Activated naive CD8-positive, alpha-beta T cell treated with anti-CD3 and anti-CD28 coated beads, Interleukin-2, amount 50 U/mL, for 24 hours (primary cell): ENCODE measurements at places on chromosomes 12 and 14.
A peak's percentile ranks its signal among the peaks of the same experiment; 100 is the strongest.

GRCh38 chr12:124273630-124274029, 21.3 kb upstream of the RFLNA start:
- no peaks in the 10 kb centered on the region for H3K36me3 ChIP-seq
- no peak overlapping the region for H3K27ac ChIP-seq

DNA sequence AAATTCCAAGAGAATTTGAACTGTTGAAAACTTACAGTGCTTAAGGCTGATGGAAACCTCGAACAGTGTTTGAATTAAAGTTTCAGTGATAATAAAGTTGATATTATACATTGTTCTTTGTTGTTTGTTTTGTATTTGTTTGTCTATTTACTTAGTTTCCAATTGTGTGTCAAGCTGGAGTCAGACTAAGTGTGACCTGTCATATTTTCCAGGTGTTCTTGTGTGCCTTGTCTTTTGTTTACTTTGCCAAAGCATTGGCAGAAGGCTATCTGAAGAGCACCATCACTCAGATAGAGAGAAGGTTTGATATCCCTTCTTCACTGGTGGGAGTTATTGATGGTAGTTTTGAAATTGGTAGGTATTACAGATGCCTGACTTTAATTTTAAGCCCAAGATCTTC, 6.0 kb downstream of the SLCO1C1 start:
- no peaks in the 10 kb centered on the region for H3K4me1 ChIP-seq
- H3K27me3 ChIP-seq: no peaks in the 10 kb centered on the region
- DNase-seq: no peak

- peaks cover 8% of the 10 kb centered on the region for H3K27me3 ChIP-seq
- H3K27ac ChIP-seq: no peak overlapping the region
- no peaks in the 10 kb centered on the region for H3K4me1 ChIP-seq
- no peaks in the 10 kb centered on the region for H3K36me3 ChIP-seq
- DNase-seq: no peak
These were observed 37.0 kb upstream of the EIF5 start for GRCh38 chr14:103296987-103297386.

DNA sequence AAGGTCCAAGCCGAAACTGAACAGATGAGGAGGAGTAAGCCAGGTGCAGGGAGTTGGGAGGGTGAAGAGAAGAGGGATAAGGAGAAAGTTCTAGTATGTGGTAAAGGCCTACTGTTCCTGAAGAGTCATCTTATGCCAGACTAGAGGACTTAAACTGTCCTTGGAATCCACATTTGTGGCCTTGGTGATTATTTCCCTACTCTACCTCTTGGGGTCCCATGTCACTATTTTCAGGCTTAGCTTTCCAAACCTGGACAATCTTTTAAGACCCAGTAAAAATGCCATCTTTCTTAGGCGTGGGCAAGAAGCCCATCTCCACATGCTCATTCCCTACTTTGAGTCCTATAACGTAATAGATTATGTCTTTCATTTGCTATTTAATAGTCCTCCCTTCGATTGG, 40.1 kb upstream of the CRY1 start:
- H3K27ac ChIP-seq: no peak overlapping the region
- H3K4me3 ChIP-seq: no peak overlapping the region
- H3K4me1 ChIP-seq: no peaks in the 10 kb centered on the region

DNA sequence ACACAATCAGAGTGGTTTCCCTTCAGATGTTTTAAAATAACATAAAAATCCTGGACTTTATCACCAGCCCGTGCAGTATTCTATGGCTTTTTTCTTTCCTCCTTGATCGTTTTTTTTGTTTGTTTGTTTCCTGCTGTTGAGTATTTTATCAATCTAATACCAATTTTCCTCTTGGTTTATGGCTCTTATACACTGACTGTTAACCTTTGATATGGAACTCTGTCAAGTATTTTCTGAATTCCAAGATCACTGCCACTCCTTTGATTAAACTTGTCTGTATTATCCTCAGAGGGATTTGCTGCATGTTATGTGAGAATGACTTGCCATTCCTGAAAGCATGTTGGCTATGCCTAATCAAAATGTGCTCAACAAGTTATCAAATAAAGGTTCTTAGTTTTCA, 88.4 kb downstream of the PELI2 start:
- no peak for DNase-seq
- H3K27ac ChIP-seq: no peak overlapping the region

GRCh38 chr14:48936849-48937248, 649.3 kb downstream of the RPS29 start:
- H3K27ac ChIP-seq: no peak overlapping the region
- no peaks in the 10 kb centered on the region for H3K4me1 ChIP-seq
- H3K36me3 ChIP-seq: no peaks in the 10 kb centered on the region
- H3K27me3 ChIP-seq: no peaks in the 10 kb centered on the region
- H3K4me3 ChIP-seq: no peak overlapping the region

- no peaks in the 10 kb centered on the region for H3K36me3 ChIP-seq
- no peaks in the 10 kb centered on the region for H3K4me1 ChIP-seq
- no peaks in the 10 kb centered on the region for H3K27me3 ChIP-seq
- H3K27ac ChIP-seq: no peak overlapping the region
- H3K4me3 ChIP-seq: no peak overlapping the region
These were observed 15.4 kb upstream of the SCAF11 start for GRCh38 chr12:46005823-46006222.

DNA sequence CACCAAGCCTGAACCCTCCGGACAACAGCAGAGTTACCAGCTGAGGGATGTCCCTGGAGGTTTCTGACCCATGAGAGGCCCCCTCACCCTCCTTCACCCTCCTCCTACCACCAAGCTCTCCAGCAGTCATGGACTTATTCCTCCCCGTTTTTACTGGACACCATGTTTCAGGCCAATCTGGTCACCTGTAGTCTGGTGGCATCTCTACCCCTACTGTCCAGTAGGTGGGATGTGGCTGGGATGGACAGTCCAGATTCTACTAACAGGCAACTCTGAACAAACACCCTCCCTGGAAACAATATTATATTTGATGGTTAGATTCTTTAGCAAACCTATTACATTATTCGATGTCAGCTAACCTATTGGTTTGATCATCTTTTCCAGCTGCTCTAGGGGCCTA, 83.2 kb downstream of the SLC38A1 start:
- H3K4me3 ChIP-seq: no peak overlapping the region
- peak overlapping the region; percentile 41 for H3K27ac ChIP-seq
- no peak for DNase-seq
- peaks cover 55% of the 10 kb centered on the region for H3K4me1 ChIP-seq

GRCh38 chr14:34190717-34191116, 239.8 kb upstream of the EGLN3 start:
- H3K27me3 ChIP-seq: no peaks in the 10 kb centered on the region
- no peak overlapping the region for H3K4me3 ChIP-seq
- no peak overlapping the region for H3K27ac ChIP-seq
- no peaks in the 10 kb centered on the region for H3K4me1 ChIP-seq
- no peak for DNase-seq

- H3K36me3 ChIP-seq: no peaks in the 10 kb centered on the region
- DNase-seq: no peak
- H3K4me1 ChIP-seq: peaks cover 3% of the 10 kb centered on the region
- H3K27me3 ChIP-seq: no peaks in the 10 kb centered on the region
- no peak overlapping the region for H3K27ac ChIP-seq
- no peak overlapping the region for H3K4me3 ChIP-seq
These were observed 36.8 kb downstream of the FLVCR2 start for GRCh38 chr14:75615200-75615599.

DNA sequence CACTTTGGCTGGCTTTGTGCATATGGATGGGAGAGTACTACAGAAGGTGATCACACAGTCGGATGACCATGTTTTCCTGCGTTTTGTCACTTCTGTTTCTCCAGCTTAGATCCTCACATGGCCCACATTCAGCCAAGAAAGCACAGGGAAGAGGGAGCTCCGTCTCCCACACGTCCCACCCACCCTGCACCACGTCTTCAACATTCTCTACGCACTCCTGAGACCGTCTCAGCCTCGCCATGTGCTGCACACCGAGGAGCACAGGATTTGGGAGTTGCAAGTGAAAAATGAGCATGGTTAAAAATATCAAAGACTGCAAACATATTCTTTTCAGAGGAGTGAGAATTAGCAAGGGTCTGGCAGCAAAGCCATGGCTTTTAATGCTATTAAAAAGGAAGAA, 122.2 kb downstream of the APAF1 start:
- DNase-seq: no peak
- H3K4me1 ChIP-seq: peaks cover 4% of the 10 kb centered on the region
- H3K27me3 ChIP-seq: peaks cover 3% of the 10 kb centered on the region
- no peaks in the 10 kb centered on the region for H3K36me3 ChIP-seq
- H3K4me3 ChIP-seq: no peak overlapping the region

- H3K4me1 ChIP-seq: no peaks in the 10 kb centered on the region
- no peak overlapping the region for H3K27ac ChIP-seq
- H3K27me3 ChIP-seq: no peaks in the 10 kb centered on the region
These were observed 73.7 kb downstream of the ANKS1B start for GRCh38 chr12:99911081-99911480.

DNA sequence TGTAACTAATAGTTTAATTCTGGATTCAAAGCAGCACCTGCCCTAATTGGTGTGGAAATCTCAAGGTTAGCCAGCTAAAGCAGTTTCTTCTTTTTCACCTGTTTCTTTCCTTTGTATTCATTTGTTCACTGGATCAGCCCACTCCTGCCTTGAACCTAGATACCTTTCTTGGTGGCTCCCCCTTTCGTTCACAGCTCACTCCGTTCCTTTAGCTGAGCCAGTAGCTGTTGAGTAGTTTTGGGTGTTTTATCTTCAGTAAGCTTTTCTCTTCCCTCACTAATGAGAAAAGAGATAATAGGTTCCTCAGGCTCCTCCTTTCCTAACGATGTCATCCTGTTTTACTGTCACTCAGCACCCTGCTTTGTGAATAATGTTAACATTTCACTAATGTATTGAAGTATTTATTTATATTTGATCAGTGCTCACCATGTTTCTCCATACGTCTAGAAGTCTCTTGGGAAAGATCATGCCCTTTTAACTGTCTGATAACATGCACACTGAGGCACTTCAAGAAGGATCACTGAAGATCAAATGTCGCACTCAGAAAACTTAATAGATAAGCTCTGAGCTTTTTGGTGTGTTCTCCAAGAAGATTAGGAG, 121.1 kb downstream of the TGFB3 start:
- H3K4me3 ChIP-seq: no peak overlapping the region
- peak overlapping the region; percentile 1 for H3K27ac ChIP-seq
- H3K36me3 ChIP-seq: peaks cover 3% of the 10 kb centered on the region
- no peak for DNase-seq
- H3K4me1 ChIP-seq: peaks cover 9% of the 10 kb centered on the region
- no peaks in the 10 kb centered on the region for H3K27me3 ChIP-seq

- H3K4me3 ChIP-seq: no peak overlapping the region
- H3K27me3 ChIP-seq: peaks cover 20% of the 10 kb centered on the region
- no peak overlapping the region for H3K27ac ChIP-seq
- peak; percentile 26 for DNase-seq
These were observed 123.0 kb downstream of the SCARB1 start for GRCh38 chr12:124740691-124741137.

DNA sequence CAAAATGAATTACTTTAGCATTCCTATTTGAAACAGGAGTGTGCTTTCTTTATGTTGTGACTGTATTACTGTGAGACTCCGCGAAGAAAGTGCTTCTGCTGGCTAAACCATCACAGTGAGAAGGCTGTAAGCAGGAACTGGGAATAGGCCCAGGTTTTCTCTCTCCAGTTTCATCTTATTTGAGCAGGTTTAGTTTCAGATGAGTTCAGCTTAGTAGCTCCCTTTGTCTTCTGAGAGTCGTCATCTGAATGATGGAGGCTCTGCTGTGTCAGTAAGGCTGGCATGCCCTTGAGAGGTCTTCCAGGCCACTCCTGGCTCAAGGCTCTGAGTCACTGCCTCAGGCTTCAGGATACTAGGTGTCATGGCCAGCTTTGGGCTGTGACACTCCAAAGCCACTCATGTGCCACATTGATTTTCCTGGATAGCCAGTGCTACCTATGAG, 205.6 kb upstream of the RGS6 start:
- H3K4me3 ChIP-seq: no peak overlapping the region
- no peak for DNase-seq
- H3K36me3 ChIP-seq: peaks cover 26% of the 10 kb centered on the region
- no peak overlapping the region for H3K27ac ChIP-seq
- no peaks in the 10 kb centered on the region for H3K27me3 ChIP-seq

GRCh38 chr14:23929822-23930294, 23.7 kb upstream of the DHRS4 start:
- no peak overlapping the region for H3K27ac ChIP-seq
- H3K4me3 ChIP-seq: no peak overlapping the region
- H3K27me3 ChIP-seq: peaks cover 4% of the 10 kb centered on the region
- no peaks in the 10 kb centered on the region for H3K4me1 ChIP-seq
- no peaks in the 10 kb centered on the region for H3K36me3 ChIP-seq
- peak; percentile 91 for DNase-seq

- no peak overlapping the region for H3K27ac ChIP-seq
- peaks cover 9% of the 10 kb centered on the region for H3K4me1 ChIP-seq
- no peak overlapping the region for H3K4me3 ChIP-seq
- H3K27me3 ChIP-seq: peaks cover 3% of the 10 kb centered on the region
These were observed 20.1 kb upstream of the RIN3 start for GRCh38 chr14:92493492-92493891.

DNA sequence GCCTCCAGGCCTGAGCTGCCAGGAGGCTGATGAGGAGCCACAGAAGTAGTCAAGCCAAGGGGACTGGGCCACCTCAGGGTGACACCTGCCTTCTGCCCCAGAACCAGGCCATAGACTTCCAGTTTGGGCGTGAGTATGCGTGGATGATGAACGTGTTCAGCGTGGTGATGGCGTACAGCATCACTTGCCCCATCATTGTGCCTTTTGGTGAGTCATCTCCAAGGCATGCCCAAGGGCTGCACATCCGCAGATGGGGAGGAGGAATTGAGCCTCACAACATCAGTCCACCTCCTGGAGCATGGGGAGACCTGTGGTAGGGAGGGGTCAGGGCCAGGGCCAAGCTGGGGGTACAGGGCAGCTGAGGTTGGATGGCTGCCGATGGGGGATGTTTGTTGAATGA, 22.3 kb downstream of the NGB start:
- no peak overlapping the region for H3K4me3 ChIP-seq
- no peak for DNase-seq
- H3K36me3 ChIP-seq: no peaks in the 10 kb centered on the region

DNA sequence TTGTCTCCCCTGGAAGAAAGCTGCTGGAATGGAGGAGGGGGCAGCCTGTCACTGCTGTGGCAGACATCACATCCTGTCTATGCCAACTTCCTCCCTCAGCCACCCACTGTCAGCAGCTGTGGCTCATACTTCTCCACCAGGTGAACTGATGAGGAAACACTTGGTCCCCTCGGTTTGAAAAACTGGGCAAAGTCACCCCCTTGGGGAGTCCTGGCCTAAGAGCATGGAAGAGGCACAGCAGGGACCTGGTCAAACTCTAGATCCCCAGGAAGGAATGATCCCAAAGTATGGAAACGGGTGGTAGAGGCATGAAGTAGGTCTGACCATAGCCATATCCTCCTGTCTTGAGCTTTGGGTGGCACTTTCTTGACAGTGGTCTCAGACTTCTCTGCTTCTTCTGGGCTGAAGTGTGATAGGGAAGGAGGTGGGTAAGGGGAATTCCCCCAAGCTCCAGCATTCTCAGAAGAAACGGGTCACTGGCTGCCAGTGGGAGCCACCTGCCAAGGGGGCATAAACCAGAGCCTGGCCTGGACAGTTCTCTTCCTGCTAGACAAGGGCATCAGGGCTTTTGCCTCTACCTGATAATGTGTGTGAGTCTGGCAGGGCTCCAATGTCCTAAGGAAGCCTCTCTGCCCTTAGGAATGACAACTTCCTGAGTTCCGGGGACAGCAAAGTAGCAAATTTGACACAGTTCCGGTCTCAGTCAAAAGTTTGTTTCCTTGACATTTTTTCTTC, 36.0 kb downstream of the FMNL3 start:
- peaks cover 6% of the 10 kb centered on the region for H3K36me3 ChIP-seq
- DNase-seq: peak; percentile 50
- H3K4me3 ChIP-seq: peak overlapping the region; percentile 61
- peak overlapping the region; percentile 90 for H3K27ac ChIP-seq
- no peaks in the 10 kb centered on the region for H3K27me3 ChIP-seq
